ENCODE measurements at places on chromosomes 11 and 22.

DNA sequence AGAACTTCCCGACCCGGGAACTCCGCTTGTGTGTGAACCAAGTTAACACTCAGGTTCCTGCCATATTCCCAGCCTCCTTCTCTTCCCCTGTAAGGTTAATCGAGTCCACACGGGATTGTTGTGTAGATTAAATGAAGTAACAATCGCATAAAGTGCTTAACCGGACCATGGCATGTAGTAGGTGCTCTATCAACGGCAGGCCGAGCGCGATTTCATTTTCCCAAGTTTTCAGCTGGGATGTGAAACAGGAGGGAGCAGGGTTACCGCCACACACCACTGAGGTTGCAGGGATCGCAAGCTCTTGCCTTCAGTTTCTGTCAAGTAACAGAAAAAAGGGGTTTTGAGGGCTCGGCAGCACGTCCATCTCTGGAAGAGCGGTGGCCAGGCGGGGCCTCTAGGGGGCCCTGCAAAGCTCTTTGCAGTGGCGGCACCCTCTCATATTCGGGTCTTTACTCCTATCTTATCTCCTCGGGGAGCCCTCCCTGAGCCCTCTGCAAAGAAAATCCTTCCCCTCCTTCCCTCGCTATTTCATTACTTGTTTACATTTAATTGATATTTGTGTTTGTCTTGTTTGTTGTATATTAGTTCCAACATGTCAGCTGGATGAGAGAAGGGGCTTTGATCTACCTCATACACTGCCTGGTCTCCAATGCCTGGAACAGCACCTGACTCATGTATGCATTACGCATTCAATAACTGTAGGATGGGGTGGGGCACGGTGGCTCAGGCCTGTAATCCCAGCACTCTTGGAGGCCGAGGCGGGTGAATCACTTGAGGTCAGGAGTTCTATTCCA, 816 bp upstream of the PLEKHA7 start:
- DNase-seq: peak; percentile 12

GRCh38 chr11:69928121-69928520, 108.9 kb upstream of the FGF3 start:
- DNase-seq: no peak

DNA sequence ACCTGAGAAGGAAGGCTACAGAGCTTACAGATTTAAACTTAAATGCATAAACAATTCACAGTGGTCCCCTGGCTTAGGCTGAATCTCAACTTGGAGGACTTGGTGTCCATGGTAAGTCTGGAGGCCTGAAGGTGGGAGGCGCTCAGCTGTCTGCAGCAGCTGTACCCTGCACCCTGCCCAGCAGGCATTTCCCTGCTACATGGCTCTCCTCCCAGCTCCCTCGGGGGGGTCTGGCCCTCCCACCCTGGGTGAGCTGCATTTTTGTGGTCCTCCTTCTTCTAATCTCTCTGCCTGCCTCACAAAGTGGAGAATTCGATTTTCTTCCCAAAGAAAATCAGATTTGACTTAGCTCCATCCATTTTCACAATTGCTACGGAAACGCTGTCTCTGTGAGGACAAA, 273.2 kb downstream of the KIRREL3 start:
- no peak for DNase-seq

GRCh38 chr11:97229936-97230335, 840.1 kb downstream of the JRKL start:
- no peak for DNase-seq

DNA sequence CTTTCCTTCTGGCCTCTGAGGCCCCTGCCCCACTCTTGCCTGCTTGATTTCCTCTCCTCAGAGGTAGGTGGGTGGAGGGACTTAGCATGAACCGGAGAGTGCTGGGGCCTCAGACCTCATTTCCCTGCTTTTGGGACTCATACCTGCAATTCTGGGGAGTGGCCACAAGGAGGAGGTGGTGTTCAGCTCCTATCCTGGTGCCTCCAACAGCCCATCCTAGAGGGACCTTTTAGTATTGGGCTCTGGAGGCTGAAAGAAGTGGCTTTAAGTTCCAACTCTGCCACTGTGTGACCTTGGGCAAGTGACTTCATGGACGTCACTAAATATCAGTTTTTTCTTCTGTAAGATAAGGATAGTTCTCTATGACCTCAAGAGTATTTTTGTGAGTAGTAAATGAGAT, 98.6 kb downstream of the KIAA1671 start:
- DNase-seq: no peak

DNA sequence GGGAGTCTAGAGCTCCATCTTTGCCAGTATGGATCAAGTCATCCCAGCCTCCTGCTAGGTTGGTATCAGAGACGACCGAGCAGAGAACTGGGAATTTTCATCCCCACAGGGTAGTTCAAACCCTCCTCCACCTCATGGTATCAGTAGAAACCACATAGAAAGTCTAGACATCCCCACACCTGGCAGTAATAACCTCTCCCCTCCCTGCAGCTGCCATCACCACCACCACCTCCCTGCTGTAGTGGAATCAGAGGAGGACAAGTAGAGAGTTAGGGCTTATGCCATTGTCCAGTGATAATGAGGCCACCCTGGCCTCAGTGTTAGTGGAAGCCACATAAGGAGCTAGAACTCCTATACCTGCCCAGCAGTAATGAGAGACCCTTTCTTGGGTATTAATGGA, 34.3 kb downstream of the BTG4 start:
- DNase-seq: no peak

DNA sequence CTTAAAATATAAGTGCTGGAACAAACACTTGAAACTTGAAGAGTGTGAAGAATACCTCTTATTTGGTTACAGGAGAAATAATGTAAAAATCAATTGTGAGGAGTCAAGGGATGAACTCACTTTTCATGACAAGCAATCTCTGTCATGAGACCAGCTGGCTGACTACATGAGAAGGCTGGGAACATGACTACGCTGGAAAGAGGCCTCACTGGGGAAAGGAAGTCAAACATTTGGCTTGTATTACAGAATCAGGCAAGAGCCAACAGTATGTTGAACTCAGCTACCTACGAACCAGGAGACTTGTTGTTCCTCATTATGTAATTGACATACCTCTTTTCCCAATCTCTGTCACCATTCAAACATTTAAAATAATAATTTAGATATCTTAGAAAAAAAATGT, 14.4 kb downstream of the DCDC1 start:
- no peak for DNase-seq
